ENCODE measurements at places on chromosomes 11 and 22.

- DNase-seq: peak; percentile 74
These were observed 26.7 kb upstream of the TOLLIP start for GRCh38 chr11:1335811-1336761.

- DNase-seq: no peak
These were observed 17.3 kb downstream of the RNH1 start for GRCh38 chr11:489610-490185.

DNA sequence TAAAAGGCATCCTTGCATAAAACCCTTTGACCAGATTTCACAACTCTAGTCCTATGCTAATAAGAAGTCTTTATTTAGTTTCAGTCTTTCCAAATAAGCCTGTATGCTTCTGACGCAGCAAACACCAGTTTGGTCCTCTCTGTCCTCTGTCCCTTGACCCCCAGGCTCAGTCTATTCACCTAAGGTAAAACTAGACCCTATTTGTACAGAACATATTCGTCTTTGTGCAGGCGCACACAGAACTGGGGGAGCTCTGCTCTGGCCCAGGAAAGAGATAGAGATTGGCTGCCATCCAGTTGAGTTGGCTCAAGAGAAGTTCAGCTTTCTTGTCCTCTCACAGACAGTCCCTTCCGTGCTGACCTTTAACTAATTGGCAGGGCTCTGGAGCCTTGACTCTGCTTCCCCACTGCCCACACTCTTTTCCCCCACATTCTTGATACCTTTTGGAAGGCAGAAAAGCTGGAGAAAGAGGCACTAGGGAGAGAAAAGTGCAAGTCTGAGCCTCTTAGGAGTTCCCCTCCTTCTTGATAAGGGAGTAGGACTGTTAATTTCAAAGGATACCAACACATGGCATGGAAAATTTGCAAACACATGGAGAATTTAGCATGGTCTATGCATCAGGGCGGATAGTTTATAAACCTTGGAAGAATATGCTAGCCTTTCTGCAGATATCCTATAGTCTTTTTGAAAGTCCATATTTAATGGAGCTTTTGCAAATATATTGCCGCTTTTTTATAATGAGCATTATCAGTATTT lies 21.2 kb upstream of the PSMA1 start:
- no peak for DNase-seq

- DNase-seq: no peak
These were observed 28.2 kb upstream of the TMPRSS4 start for GRCh38 chr11:118048472-118049370.

DNA sequence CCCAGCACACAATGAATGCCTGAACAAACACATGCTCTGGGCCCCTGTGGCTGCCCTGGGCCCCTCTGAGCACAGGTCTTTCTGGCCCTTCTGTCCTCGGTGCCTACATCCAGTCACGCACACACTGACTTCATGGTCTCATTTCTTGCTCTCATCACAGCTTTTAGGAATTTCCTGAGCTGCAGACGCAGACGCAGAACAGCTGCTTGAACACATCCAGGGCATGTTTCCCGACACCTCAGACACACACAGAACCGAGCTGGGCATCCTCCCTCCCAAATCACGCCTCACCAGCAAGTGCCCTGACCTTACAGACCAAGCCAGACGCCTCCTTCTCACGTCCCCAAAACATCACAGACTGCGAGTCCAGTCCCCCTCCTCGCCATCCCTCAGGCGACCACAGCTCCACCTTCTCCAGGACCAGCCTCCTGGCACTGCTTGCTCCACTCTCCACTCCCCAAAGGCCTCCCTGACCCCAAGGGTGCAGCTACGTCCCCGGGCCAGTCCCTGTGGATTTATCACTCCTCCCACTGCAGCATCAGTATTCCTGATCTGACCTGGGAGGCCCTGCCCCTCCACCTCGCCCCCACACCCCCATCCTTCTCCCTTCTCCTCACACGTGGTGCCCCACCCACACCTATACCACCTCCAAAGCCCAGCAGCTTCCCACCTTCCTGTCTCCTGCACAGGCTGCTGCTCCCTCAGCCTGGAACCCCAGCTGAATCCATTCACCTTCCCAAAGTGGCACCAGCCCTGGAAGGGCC lies 12.9 kb downstream of the SIRT3 start:
- no peak for DNase-seq

GRCh38 chr22:35840302-35840739 lies 122.6 kb downstream of the APOL5 start:
- no peak for DNase-seq

DNA sequence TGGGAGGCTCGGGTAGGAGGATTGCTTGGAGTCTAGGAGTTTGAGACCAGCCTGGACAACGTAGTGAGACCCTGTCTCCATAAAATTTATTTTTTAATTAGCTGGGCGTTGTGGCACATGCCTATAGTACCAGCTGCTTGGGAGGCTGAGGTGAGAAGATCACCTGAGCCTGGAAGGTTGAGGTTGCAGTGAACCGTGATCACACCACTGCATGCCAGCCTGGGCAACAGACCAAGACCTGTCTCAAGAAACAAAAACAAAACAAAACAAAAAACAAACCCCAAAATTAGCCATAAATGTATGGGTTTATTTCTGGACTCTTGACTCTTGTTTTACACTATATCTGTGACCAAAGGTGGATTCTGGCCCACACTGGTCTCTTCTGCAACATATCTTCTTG lies 41.6 kb downstream of the EIF3F start:
- peak; percentile 3 for DNase-seq

DNA sequence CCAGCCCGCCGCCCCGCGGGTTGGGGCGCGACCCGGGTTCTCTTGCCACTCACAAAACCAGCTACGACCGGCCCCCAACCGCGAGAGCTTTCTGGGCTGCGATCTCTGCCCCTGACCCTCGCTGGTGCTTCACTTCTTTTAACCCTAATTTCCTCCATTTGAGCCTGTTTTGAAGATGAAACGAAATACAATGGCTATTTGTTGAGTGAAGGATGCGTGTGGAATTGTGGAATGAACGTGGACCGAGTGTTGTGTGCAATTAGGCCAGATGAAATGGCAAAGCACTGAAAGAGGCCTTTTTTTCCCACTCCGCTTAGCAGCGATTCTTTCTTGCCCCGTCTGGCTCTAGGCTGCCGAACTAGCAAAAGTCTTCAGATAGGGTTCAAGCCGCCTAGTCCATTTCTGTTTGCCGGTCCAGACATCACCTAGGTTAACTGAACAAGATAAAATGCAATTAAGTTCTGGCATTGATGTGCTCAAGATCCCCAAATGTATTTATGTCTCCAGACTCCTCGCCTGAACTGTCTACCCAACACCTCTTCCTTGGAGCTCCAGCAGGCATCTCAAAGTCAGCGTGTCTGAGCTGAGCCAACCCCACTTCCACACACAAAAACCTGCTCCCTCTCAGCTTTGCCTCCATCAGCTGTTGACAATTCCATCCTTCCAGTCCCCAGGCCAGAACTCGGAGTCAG lies 471 bp upstream of the TMEM184B start:
- no peak for DNase-seq

- DNase-seq: no peak
These were observed 409.5 kb downstream of the NXPE2 start for GRCh38 chr11:115087791-115088190.

- no peak for DNase-seq
These were observed 91.3 kb downstream of the CEP164 start for GRCh38 chr11:117418737-117419481.

GRCh38 chr22:19549428-19549827 lies 25.2 kb upstream of the CLDN5 start:
- DNase-seq: no peak

GRCh38 chr22:25402501-25403283 lies 161.8 kb upstream of the GRK3 start:
- DNase-seq: no peak

- DNase-seq: no peak
These were observed 42.5 kb downstream of the C11orf58 start for GRCh38 chr11:16780698-16781550.

- DNase-seq: no peak
These were observed 375.1 kb downstream of the BUD13 start for GRCh38 chr11:116397602-116398084.

DNA sequence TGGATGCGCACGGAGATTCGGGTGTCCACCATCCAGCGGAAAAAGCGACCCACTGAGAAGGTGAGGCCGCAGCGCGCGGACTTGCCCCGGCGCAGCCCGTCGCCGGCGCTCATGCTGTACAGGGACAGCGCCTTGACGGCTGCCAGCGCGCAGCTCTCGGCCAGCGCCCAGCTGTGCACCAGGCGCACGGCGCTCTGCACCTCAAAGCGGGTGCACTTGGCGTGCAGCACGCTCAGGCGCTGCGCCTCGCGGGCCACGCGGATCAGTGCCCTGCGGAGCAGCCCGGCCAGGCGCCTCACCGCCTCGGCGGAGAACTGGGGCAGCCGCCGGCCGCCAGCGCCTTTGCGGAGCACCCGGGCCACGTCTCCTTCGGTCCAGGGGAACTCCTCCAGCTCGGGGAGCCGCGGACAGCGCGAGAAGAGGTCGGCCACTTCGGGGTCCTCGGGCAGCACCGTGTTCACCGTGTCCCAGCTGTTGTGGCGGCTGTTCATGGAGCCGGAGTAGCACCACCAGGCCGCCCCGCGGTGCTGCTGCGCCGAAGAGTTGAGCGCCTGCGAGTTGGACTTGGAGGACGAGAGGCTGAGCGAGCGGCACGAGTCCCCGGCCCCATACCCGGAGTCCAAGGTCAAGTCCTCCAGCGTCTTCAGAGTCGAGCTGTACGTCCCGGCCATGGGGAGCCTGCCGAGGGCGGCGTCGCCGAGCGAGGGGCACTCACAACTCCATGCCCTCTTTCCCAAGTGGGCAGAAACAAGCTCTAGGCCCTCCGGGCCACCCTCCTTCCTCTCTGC lies 703 bp downstream of the ABTB2 start:
- DNase-seq: peak; percentile 62

GRCh38 chr22:19607192-19608002 lies 83.2 kb upstream of the CLDN5 start:
- peak; percentile 28 for DNase-seq

- DNase-seq: no peak
These were observed 47.4 kb downstream of the SYT13 start for GRCh38 chr11:45238724-45239123.

DNA sequence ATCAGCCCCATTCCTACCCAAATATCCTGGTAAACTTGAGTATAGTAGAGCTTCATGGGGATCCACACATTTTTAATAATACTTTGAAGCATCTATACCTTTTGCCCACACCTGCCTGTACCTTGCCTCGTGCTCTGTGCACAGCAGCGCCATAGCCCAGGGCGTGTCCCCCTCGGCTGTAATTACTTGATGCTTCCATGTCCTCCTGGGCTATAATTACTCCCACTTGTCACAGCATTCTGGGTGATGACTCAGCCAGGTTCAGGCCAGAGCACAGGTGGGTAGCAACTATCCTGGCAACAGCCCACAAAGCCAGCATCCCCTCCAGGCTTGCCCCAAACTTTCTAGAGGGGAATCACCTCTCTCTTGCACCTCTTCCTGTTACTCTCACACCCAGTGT lies 23.7 kb upstream of the SLC36A4 start:
- DNase-seq: no peak

GRCh38 chr11:94647926-94648325 lies 80.8 kb downstream of the PIWIL4 start:
- no peak for DNase-seq

- no peak for DNase-seq
These were observed 404 bp upstream of the RELT start for GRCh38 chr11:73375830-73376159.

GRCh38 chr11:20353829-20354434 lies 9.6 kb upstream of the HTATIP2 start:
- DNase-seq: peak; percentile 42

DNA sequence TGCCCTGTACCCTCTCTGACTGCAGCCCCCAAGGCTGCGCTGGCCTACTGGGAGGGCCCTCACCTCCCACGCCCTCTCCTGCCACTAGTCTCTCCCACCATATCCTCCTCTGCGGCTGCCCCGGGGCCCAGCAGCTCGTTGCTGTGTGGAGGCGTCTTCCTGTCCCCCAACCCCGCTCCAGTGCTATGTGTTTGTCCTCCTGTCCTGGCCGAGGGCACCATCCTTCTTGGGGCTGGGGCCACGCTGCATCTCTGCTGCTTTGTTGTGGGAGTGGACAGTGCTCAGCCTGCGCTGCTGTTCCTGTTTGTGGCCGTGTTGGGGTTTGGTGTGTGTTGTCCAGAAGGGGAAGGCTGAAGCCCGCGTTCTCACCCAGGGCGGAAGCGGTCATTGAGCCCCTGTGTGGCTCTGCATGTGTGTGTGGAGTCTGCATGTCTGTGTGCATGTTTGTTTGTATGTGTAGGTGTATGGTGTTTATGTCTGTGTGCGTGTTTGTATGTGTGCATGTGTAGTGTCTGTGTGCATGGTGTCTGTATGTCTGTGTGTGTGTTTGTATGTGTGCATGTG lies 15.7 kb downstream of the TPCN2 start:
- no peak for DNase-seq

- no peak for DNase-seq
These were observed 30.6 kb upstream of the YAP1 start for GRCh38 chr11:102079625-102080024.

GRCh38 chr11:36030731-36031281 lies 86.9 kb downstream of the LDLRAD3 start:
- DNase-seq: no peak

GRCh38 chr22:33209930-33210784 lies 152.0 kb upstream of the SYN3 start:
- peak; percentile 32 for DNase-seq

DNA sequence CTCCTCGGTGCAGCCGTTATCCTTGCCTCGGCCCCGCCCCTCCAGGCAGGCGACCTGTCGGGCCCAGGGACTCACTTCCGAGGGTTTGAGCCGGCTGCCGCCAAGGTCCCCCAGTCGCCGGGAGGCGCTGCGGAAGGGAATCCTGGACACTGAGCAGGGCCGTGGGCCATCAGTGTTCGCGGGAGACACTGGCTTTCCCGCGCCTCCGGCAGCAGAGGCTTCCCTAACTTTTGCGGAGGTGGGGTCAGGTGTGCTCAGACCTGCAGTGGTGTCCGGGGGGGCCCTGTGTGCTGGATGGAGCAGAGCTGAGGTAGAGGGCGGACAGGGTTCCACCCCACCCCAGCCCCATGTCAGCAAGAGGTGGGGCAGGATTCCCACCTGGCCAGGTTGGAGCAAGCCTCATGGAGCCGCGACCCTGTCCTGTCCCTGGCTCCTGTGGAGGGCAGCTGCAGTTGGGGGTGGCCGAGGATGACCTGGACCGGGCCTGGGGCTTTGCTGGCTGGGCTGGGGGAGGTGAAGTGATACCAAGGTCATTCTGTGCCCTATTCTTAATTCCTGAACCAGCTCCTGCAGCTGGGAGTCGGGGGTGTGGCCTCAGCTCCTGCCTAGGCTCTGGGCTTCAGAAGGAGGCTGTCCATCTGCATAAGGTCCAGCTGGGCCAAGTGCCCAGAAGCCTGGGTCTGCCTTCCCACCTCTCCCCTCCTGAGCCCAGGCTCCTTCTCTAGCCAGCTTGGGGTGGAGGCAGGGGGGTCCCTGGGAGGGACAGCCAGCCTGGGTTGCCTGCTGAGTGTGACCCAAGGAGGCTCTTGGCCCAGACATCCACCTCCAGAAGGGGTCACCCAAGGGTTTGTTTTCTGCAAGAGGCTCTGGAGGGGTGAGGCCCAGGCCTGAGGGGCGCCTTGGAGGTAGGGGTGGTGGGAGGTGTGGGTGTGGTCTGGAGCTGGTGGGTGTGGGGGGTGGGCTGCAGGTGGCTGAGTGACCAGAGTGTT lies 8.4 kb downstream of the TSPAN4 start:
- no peak for DNase-seq

- no peak for DNase-seq
These were observed 81.4 kb downstream of the TIMP3 start for GRCh38 chr22:32882774-32883530.
